ENCODE measurements at places on chromosomes 2 and 18.

DNA sequence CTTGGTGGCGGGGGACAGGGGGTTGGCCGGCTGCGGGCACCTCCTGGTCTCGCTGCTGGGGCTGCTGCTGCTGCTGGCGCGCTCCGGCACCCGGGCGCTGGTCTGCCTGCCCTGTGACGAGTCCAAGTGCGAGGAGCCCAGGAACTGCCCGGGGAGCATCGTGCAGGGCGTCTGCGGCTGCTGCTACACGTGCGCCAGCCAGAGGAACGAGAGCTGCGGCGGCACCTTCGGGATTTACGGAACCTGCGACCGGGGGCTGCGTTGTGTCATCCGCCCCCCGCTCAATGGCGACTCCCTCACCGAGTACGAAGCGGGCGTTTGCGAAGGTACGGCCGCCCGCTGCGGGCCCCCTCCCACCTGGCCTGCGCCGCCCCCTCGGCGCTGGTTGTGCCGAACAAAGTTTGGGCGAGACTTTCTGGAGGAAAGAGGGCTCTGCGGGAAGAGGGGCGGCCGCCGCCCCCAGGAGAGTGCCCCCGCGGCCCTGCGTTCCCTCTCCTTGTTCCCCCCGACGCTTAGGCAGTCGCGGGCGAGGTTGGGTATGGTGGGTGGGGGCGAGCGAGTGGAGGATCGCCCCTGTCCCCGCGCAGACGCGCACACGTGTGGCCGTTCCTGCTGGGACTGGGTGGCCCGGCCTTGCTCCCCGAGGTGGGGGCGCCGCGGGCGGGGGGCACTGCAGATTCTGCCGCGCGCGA is 866 bp downstream of the CRIM1 start:
- peak; percentile 52 for DNase-seq

GRCh38 chr18:73881396-73881917 is 266.2 kb downstream of the FBXO15 start:
- DNase-seq, result no peak

DNA sequence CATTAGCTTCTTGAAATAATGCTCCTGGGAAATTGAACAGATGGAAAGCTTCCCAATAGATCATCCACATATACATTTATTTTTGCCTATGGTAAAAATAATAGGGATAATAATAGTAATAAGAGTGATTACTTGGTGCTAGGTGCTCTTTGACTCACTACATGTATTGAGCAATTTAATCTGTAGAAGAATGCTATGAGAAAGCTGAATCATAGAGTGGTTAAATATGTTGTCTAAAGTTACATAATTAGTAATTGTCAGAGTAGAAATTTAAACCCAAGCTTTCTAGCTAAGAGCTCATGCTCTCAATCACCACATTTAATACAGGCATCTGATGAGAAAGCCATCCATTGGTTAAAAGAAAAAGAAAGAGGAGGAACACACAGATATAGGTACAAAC is 590.5 kb upstream of the SLC8A1 start:
- no peak for DNase-seq

- DNase-seq, result no peak
Measured at GRCh38 chr18:78525366-78526111, 454.1 kb upstream of the SALL3 start.

- DNase-seq, result no peak
Measured at GRCh38 chr2:17822445-17823117, 6.3 kb downstream of the MSGN1 start.

Data from KBM-7 (cell line).